ENCODE measurements at places on chromosomes 3 and 15.
A peak's percentile ranks its signal among the peaks of the same experiment; 100 is the strongest.

DNA sequence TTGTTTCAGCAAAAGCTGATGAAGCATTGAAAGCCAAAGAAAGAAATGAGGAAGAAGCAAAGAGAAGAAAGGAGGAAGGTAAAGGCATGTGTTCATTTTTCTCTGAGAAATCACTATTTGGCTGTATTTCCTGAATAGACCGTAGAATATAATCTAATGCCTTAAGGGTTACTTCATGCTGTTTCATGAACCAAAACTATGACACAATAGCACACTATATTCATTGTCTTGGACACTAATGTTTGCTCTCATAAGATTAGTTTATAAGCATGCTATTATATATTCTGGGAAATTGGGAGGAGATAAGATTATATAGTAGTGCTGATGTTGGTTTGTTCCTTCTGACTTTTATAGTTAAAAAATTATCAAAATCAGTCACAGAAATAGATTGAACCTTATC lies 110.1 kb upstream of the MLF1 start:
- peak; percentile 23 for DNase-seq

- no peak for DNase-seq
These were observed 151.1 kb downstream of the IL20RB start for GRCh38 chr3:137108699-137109440.

DNA sequence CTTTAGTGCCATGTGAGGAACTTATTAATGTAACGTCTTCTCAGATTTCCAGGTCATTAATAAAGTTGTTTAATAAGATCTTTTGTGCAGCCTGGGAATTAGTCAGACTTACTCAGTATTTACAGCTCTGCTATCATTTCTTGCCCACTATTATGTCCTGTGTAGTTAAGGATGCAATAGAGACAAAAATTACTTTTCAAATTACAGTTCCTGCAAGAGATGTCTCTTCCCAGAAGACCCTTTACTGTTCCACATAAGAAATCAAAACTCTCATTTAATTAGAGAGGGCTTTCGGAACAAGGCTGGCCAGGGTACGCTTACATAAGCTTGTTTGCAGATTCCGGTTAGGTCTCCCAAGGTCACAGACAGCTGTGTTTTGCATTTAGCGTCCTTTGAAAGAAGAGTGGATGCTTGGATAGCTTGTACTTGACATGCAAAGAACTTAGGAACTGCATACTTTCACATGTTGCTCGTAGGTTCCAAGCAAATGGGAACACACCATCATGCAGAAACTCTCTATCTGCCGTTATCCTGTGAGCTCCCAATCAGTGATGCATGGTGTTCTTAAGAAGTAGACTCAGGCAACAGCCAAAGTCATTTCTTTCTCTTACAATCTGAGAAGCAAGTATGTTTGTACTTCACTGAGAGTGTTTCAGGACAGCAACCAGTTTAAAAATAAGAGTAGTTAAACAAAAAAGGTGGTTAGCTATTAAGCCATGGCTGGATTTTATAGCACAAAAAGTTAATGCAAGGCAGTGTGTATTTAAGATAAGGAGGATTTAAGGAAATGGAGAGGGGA lies 37.4 kb downstream of the FILIP1L start:
- no peak for DNase-seq

GRCh38 chr3:47780741-47781684 lies 680 bp downstream of the SMARCC1 start:
- DNase-seq: no peak

GRCh38 chr15:63481105-63481810 lies 23.1 kb upstream of the USP3 start:
- no peak for DNase-seq

DNA sequence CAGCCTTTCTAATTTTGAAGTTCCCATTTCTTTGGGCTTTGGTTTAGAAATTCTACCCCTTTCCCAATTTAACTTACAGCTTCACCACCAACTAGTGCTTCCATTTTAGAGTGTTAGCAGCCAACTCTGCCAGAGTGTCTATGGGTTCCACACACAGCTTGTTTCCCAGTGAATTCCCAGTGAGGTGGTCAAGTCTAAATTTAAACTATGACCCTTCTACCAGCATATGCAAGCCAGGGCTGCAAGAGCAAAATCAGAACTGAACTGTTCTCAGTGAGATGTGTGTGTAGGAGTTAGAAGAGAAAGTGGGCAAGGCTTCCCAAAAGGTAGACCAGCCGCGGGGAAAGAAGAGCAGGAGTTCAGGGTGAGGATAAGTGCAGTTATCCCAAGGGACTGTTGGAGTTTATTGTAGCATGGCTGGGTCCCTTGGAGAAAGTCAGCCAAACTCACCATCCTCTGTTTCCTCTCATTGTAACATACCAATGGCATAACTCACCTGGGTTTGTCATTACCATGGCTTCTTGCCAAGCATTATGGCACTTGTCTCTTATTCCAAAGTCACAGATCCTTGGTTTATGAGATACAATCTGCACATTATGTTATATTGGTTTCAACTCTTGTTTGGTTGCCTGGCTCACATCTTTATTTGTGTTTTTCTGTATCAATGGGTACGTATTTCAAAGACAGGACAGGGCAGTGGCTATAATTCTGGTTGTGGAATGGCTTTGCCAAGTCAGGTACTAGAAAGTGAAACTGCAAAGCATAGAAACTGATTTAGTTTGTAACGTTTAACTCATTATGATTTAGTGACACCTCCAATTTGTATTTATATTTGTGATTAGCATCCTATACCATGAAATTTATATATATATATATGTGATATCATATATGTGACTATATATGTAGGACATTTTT lies 130.2 kb upstream of the UMPS start:
- no peak for DNase-seq

GRCh38 chr3:73204841-73205240 lies 143.4 kb downstream of the EBLN2 start:
- DNase-seq: no peak

GRCh38 chr15:94300612-94301011 lies 69.3 kb downstream of the MCTP2 start:
- DNase-seq: no peak

DNA sequence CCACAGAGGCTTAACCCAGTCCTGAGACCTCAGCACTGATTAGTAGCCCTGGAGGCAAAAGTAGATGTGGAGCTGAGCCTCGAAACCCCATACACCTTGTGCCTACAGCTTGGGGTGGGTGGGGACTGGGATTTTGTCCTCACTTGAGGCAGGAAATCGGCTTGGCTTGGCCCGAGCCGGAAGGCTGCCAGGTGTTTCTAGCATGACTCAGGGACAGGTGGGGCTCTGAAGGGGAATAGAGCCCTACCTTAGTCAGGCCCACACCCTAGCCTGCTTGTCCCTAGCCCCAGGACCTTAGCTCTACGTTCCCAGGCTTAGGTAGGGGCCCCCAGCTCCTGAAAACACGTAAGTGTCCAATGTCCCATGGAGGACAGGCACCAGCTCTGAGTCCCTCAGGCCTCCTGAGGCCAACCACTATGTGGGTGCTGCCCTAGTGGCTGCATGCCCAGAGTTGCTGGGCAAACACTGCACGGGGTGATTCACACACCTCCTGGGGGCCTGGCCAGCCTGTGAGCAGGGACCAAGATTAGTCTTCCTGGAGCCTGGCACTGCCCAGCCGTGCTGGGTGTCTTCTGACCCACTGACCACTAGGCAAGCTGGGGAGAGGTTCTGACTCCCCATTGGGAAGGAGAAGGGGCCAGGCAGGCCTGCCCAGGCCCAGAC lies 3.1 kb downstream of the MST1R start:
- no peak for DNase-seq

DNA sequence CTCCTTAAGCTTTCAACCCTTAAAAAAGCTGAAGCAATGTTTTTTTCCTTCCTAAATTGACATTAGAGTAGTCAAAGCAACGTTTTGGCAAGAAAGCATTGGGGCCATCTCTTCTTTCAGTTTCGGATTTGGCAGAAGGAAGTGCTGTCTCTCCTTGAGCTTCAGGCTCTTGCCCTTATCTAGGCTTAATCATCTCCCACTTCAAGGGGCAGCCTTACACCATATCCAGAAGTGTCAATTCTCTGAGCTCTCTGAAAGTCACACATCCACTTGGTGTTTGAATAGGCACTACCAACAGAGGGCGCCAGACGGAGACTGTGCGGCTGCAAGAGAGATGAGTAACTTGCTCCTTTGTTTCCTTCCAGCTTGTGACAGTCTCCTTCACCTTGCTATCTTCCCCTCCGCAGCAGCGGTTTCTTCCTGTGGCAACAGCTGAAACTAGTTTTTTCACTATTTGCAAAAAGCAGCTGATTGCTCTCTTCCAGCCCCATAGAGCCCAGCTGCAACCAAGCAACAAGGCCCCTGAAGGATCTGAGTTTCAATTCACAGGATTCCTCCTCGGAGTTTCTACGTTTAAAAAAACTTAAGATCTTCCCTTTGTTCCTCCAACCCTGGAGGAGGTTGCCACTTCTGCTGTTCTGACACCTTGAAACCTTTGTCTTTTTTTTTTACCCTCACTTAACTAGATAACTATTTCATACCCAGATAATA lies 147.0 kb upstream of the SLCO3A1 start:
- DNase-seq: peak; percentile 81

DNA sequence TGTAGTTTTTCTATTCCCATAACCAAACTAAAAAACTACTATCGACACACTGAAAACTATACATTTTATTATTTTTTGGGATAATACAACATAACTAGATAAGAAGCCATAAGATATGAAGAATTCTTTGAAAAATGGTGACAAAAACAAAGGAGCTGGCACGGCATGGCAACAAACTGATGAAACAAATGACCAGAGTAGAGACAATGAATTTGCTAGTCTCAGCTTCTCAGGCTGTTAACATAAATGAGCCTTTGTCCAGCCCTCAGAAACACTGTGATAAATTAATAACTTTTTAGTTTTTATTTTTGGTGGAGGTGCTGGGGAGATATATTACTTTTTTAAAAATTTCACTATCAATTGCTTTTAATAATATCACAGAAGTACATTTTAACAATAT lies 100.7 kb downstream of the SMARCC1 start:
- DNase-seq: no peak

DNA sequence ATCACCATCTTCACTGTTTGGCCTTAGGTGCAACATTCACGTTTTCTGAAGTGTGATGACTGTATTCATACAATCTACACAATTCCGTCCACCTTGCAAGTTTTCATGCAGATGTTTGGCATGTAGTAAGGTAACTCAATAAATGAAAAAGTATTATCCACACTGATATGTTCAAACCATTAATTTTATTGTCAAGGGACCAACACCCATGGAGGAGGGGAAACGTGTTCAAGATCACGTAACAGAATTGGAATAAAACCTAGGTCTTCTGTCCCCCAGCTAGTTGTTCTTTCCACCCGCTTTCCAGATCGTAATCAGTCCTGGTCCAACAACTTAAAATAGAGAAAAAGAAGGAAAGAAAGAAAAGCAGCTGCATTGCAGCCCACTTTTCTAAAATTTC lies 560.4 kb upstream of the MCTP2 start:
- DNase-seq: no peak

GRCh38 chr3:43072361-43072760 lies 33.5 kb downstream of the POMGNT2 start:
- DNase-seq: no peak

DNA sequence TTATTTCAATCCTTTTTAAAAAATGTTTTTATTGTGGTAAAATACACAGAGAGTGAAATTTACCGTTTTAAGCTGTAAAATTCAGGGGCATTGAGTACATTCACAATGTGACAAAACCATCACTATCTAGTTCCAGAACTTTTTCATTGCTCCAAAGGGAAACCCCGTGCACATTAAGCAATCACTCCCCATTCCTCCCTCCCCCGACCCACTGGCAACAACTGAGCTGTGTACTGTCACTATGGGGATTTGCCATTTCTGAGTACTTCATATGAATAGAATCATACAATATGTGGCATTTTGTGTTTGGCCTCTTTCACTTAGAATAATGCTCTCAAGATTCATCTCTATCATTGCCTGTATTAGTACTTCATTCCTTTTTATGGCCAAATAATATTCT lies 45.5 kb upstream of the BOC start:
- no peak for DNase-seq

GRCh38 chr3:138919325-138919724 lies 27.6 kb downstream of the FOXL2 start:
- DNase-seq: no peak

- DNase-seq: peak; percentile 2
These were observed 315.1 kb downstream of the ZNF385D start for GRCh38 chr3:21435871-21436270.

Measured in COLO829 (cell line).